Psoas muscle (tissue), 8 donors: ENCODE measurements at places on chromosomes 2 and 18. TPM values are rescaled to one million over a fixed set of nuclear protein-coding genes. Genes with fewer than 3 reads are reported as not detected.
A peak's percentile ranks its signal among the peaks of the same experiment; 100 is the strongest.

- no peaks in the 10 kb centered on the region for H3K27me3 ChIP-seq
- H3K4me1 ChIP-seq: peaks cover 6% of the 10 kb centered on the region
- H3K36me3 ChIP-seq: no peaks in the 10 kb centered on the region
- DNase-seq: no peak
Observed at GRCh38 chr18:74611765-74612164, 14.1 kb downstream of the ZNF407 start.

DNA sequence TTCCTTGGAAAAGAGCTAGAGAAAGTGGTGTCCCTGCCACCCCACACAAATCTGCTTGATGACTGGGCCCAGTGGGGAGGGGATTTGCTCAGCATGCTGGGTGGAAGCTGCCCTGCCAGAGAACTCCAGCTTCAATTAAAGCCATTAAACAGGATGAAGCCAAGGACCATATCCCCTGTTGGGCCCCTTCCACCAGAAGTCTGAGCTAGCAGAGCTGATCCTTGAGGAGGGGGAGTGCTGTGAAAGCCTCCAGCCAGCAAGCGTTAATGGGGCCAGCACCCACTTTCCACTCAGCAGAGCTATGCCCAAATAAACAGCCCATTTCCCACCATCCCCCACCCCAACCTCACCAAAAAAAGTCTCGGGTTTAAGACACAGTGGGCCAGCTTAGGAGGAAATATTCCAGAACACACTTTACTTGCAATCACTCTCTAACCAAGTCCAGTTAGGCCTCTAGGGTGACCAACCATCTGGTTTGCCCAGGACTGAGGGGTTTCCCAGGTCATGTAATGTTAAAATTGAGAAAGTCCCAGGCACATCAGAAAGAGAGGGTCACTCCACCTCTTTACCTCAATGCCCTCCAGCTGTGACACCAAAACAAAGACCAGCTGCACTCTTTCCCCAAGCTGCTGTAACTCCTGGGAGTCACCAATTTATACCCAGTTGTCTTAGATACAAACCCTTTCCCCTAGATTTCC, 132.3 kb downstream of the FOXI3 start:
- peaks cover 1% of the 10 kb centered on the region for H3K27me3 ChIP-seq
- no peak overlapping the region for H3K27ac ChIP-seq
- no peak overlapping the region for H3K4me3 ChIP-seq
- DNase-seq: no peak
- H3K4me1 ChIP-seq: no peaks in the 10 kb centered on the region

DNA sequence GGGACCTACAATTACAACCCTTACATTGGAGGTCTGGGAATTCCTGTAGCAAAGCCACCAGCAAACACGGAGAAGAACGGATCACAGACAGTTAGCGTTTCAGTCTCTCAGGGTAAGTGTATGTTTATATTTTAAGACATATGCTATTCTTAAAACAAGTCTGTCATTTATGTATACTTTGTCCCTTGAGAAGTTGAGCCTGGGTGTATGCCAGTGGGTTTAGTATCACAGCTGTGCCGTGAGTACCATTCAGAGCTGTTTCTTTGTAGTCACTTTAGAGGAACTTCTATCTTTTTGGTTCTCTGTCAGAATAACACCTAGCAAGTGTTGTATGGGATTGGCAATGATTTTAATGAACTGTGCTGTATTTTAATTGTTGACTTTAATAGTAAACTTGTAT, 125.6 kb downstream of the BIRC6 start:
- H3K27me3 ChIP-seq: no peaks in the 10 kb centered on the region
- DNase-seq: no peak
- no peak overlapping the region for H3K4me3 ChIP-seq

PHLPP1 gene
- 5.7 TPM for total RNA-seq

SLC16A14 gene
- total RNA-seq: 0.75 TPM

GRCh38 chr18:79185648-79186047, 116.5 kb downstream of the ATP9B start:
- no peak overlapping the region for H3K4me3 ChIP-seq
- H3K27me3 ChIP-seq: no peaks in the 10 kb centered on the region
- no peak for DNase-seq
- H3K36me3 ChIP-seq: no peaks in the 10 kb centered on the region
- no peaks in the 10 kb centered on the region for H3K4me1 ChIP-seq

CFAP65 gene
- total RNA-seq: not detected

OTOF gene
- 2.2 TPM for total RNA-seq

GRCh38 chr18:75034937-75035336, 174.0 kb downstream of the PTGR3 start:
- no peaks in the 10 kb centered on the region for H3K36me3 ChIP-seq
- no peaks in the 10 kb centered on the region for H3K27me3 ChIP-seq
- H3K4me3 ChIP-seq: no peak overlapping the region

DNA sequence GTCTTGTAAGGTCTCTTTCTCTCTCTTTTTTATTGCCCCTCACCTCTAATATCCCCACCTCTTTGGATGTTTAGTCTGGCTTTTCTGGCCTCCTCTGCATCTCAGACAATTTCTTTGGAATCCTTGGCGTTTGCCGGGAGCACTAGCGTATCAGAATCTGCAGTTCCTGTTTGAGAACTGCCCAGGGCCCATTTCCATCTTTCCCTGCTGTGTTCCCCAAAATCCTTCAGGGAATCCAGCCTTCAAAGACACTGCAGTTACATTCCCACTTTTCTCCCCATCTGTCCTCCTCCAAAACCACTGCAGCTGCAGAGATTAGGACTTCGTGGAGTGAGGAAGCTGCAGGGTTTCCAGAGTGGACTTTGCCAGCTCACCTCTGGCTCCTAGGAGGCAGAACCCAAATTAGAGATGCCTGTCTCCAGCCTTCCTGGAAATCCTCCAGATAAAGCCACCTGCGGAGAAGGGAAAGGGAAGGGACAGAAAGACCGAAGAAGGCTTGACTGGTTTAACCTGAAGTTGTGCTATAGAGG, 2.7 kb downstream of the VSNL1 start:
- DNase-seq: no peak
- H3K4me3 ChIP-seq: no peak overlapping the region
- H3K4me1 ChIP-seq: no peaks in the 10 kb centered on the region
- H3K36me3 ChIP-seq: no peaks in the 10 kb centered on the region
- no peak overlapping the region for H3K27ac ChIP-seq
- peaks cover 7% of the 10 kb centered on the region for H3K27me3 ChIP-seq

DNA sequence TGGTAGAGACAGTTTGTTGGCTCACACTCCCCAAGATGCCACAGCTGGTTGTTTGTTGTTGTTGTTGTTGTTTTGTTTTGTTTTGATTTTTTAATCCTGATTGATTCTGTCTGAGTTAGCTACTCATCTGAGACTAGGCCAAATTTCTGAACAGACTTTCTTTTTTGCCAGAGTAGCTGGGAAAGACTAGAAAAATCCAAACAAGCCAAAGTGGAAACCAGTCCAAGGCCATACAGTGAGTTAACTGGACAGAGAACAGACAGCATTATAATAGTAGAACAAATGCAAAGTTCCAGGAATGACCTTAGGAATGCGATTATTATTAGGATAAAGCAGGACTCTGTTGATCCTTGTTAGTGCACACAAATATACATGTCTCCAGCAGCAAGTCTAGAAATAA, 43.8 kb upstream of the CYP26B1 start:
- no peaks in the 10 kb centered on the region for H3K4me1 ChIP-seq
- H3K27ac ChIP-seq: no peak overlapping the region
- H3K36me3 ChIP-seq: no peaks in the 10 kb centered on the region
- H3K4me3 ChIP-seq: no peak overlapping the region

TRIM54 gene
- total RNA-seq: 784 TPM

DNAJC10 gene
- 25.8 TPM for total RNA-seq

DNA sequence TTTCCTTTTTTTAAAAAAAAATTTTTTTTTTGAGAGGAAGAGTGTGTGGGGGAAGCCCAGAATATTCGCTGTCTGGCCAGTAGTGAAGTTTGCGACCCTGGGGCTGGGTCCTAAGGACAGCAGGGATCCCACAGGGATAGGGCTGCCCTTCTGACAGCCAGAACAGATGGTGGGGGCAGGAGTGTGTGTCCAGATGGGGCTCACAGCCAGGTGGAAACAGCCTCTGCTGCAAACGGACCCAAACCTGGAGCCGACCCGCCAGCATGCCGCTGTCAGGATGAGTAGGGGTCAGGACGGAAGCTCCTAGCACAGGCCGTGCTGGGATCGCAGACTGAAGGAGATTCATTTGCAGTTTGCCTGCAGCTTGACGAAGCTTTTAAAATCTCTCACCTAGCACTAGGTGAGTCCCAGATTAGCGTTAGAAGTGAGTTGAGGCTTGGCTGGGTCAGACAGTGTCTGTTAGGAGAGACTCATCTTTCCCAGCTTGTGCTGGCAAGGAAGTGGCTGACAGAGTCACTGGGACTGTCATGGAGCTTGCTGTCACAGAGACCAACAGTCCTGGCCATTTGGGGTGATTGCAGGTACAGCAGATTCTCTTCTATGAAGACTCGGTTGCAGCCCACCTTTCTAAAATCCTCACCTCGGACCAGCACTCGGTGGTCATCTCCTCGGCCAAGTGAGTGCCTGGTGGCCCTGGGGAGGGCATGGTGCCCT, 93.4 kb downstream of the DGKD start:
- H3K36me3 ChIP-seq: peaks cover 100% of the 10 kb centered on the region
- peak; percentile 32 for DNase-seq
- peaks cover 8% of the 10 kb centered on the region for H3K4me1 ChIP-seq
- no peak overlapping the region for H3K4me3 ChIP-seq

EFEMP1 gene
- total RNA-seq: 16.7 TPM
